ENCODE measurements at places on chromosomes 1 and 21. TPM values are rescaled to one million over a fixed set of nuclear protein-coding genes. Genes with fewer than 3 reads are reported as not detected.
A peak's percentile ranks its signal among the peaks of the same experiment; 100 is the strongest.

The CHRM3 gene
- not detected for total RNA-seq

The OR2L2 gene
- total RNA-seq: not detected

The CNKSR1 gene
- total RNA-seq: 0.28 TPM

- no peak for DNase-seq
Observed at GRCh38 chr1:50476800-50477199, 53.6 kb upstream of the DMRTA2 start.

- peak; percentile 99 for DNase-seq
Observed at GRCh38 chr1:7470904-7471638, 300.0 kb upstream of the VAMP3 start.

GRCh38 chr1:243234978-243235647 lies 20.0 kb downstream of the CEP170 start:
- peak; percentile 79 for DNase-seq

Measured in IMR-90 (cell line).